ENCODE measurements at places on chromosomes 4 and X.

DNA sequence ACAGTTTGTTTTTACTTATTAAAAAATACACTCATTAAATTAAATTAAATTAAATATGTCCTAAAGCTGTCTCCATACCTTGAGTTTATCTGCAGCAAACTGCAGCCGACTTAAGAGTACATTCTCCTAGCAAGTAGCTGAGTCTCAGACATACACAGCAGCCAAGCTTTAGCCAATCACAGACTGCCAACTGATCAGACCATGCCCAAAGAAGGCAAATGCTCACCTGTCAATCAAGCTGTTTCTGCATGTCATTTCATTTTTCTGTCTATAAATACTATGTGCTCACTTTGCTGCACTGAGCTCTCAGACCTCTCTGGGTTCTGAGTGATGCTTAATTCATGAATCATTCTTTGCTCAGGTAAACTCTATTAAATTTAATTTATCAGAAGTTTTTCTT, 280.9 kb upstream of the EPHA5 start:
- no peak overlapping the region for H3K27ac ChIP-seq
- no peaks in the 10 kb centered on the region for H3K4me1 ChIP-seq
- no peaks in the 10 kb centered on the region for H3K27me3 ChIP-seq
- H3K4me3 ChIP-seq, result no peak overlapping the region
- no peaks in the 10 kb centered on the region for H3K36me3 ChIP-seq

- no peak overlapping the region for H3K27ac ChIP-seq
- H3K4me3 ChIP-seq, result no peak overlapping the region
- no peak for DNase-seq
- no peaks in the 10 kb centered on the region for H3K36me3 ChIP-seq
Observed at GRCh38 chr4:6499238-6499600, 26.8 kb upstream of the PPP2R2C start.

DNA sequence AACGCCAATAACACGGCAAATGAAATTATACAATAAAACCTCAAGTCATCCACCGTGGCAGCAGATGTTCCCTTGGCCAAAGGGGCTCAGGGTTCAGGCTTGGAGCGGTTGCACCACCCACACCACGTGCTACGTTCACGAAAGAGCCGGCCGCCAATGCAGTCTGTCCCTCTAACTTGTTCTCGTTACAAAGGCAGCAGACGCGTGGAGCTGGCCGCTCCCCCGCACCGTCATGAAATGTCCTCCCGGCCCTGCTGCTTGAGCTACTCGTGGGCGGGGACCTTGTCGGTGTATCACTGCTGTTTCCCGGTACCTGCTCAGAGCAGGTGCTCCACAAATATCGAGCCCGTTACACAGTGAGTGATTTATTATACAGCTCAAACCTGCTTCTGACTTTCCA, 36.4 kb upstream of the MAN2B2 start:
- no peak overlapping the region for H3K4me3 ChIP-seq
- DNase-seq, result no peak
- no peaks in the 10 kb centered on the region for H3K36me3 ChIP-seq
- no peaks in the 10 kb centered on the region for H3K4me1 ChIP-seq

- no peak overlapping the region for H3K4me3 ChIP-seq
- no peak overlapping the region for H3K27ac ChIP-seq
- peaks cover 7% of the 10 kb centered on the region for H3K4me1 ChIP-seq
Observed at GRCh38 chrX:19677121-19677520, 161.8 kb upstream of the MAP3K15 start.

DNA sequence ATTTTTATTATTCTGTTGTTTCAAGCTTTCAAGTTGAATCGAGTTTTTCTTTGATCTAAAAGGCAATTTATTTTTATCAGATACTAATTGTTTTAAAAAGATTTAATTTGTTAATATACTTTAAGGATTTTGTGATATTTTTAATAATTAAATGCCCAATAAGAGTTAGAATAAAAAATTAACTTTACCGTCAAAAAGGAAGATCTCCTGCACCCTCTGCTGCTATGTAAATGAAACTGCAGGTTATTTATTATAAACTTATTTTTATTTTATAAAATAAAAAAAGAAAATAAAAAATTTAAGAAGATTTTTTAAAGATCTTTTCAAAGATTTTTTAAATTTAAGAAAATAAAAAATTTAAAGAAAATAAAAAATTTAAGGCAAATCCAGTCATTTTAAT, 166.1 kb downstream of the CCSER1 start:
- no peaks in the 10 kb centered on the region for H3K36me3 ChIP-seq
- H3K27ac ChIP-seq, result no peak overlapping the region
- no peaks in the 10 kb centered on the region for H3K4me1 ChIP-seq
- no peak overlapping the region for H3K4me3 ChIP-seq
- no peaks in the 10 kb centered on the region for H3K27me3 ChIP-seq

GRCh38 chrX:22922961-22923360, 76.8 kb upstream of the DDX53 start:
- no peaks in the 10 kb centered on the region for H3K27me3 ChIP-seq
- H3K36me3 ChIP-seq, result no peaks in the 10 kb centered on the region
- no peak overlapping the region for H3K27ac ChIP-seq
- no peak overlapping the region for H3K4me3 ChIP-seq
- no peak for DNase-seq

Measured in CD14-positive monocyte (primary cell).